NCI-H460 (cell line): ENCODE measurements at places on chromosomes 4 and X. TPM values are rescaled to one million over a fixed set of nuclear protein-coding genes. Genes with fewer than 3 reads are reported as not detected.

The CXCL6 gene
- not detected in 2 replicates for total RNA-seq

The HSFX2 gene
- not detected in 2 replicates for total RNA-seq

The ADAM29 gene
- total RNA-seq = not detected in 2 replicates

The NWD2 gene
- not detected in 2 replicates for total RNA-seq

The PLAC8 gene
- 9.7 and 9.9 TPM in 2 replicates for total RNA-seq

The TRIM2 gene
- 73.0 and 73.1 TPM in 2 replicates for total RNA-seq

The DRP2 gene
- total RNA-seq = 0.35 and 0.40 TPM in 2 replicates

The EGFL6 gene
- not detected in 2 replicates for total RNA-seq

The PPEF2 gene
- not detected in 2 replicates for total RNA-seq

The SEPSECS gene
- 11.8 and 13.4 TPM in 2 replicates for total RNA-seq

The FOXR2 gene
- not detected in 2 replicates for total RNA-seq

The VCX3B gene
- total RNA-seq = not detected in 2 replicates

The PSAPL1 gene
- not detected in 2 replicates for total RNA-seq

The ADRA2C gene
- 15.0 and 19.8 TPM in 2 replicates for total RNA-seq

The FAM184B gene
- 0.02 TPM in 1 of 2 replicates, not detected in the other for total RNA-seq

The FUNDC2 gene
- 87.5 and 98.1 TPM in 2 replicates for total RNA-seq

The ASB12 gene
- 0.07 TPM in 1 of 2 replicates, not detected in the other for total RNA-seq

The FMR1NB gene
- total RNA-seq = not detected in 2 replicates

The SATL1 gene
- 0.17 and 0.37 TPM in 2 replicates for total RNA-seq

The NXF2B gene
- total RNA-seq = not detected in 2 replicates
